ENCODE measurements at places on chromosomes 2 and 18. TPM values are rescaled to one million over a fixed set of nuclear protein-coding genes. Genes with fewer than 3 reads are reported as not detected.

GRCh38 chr2:33086400-33087015 is 139.8 kb downstream of the LTBP1 start:
- no peak for DNase-seq
- H3K36me3 ChIP-seq: no peaks in the 10 kb centered on the region
- no peaks in the 10 kb centered on the region for H3K4me1 ChIP-seq
- no peaks in the 10 kb centered on the region for H3K27me3 ChIP-seq
- H3K27ac ChIP-seq: no peak overlapping the region
- no peak overlapping the region for H3K4me3 ChIP-seq

DNA sequence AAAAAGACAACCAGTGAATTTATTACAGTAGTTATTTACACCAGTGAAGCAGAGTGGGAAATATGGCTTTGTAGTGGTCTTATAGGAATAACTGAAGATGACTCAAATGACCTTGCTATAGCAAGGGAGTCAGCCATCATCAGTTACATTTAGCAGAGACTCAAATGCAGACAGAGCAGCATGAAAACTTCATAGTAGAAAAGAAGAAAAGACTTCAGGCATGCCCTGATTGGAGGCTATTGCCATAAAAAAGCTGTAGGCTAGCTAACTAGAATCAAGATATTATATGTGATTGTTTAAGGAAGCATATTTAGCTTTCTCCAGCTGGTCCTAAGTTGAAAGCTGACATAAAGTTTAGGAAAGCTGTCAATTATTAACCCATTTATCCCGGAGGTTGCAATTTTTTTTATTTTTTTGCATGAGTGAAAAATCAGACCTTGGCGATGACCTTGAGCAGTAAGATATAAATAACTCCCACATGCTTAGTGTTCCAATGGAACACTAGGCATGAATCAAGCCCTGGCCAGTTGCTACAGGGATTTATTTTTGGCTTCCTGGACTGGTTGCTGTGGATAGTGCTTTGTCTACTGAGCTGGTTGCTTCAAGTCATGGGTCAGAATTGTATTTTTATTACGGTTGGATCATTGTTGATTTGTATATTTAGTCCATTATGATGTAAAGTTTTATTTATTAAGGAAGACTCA is 675.6 kb upstream of the VRK2 start:
- H3K27ac ChIP-seq: no peak overlapping the region
- no peaks in the 10 kb centered on the region for H3K36me3 ChIP-seq
- no peak overlapping the region for H3K4me3 ChIP-seq
- peaks cover 51% of the 10 kb centered on the region for H3K4me1 ChIP-seq

- H3K36me3 ChIP-seq: no peaks in the 10 kb centered on the region
- no peaks in the 10 kb centered on the region for H3K27me3 ChIP-seq
- DNase-seq: no peak
- no peak overlapping the region for H3K4me3 ChIP-seq
Observed at GRCh38 chr2:241620419-241620769, 16.6 kb downstream of the THAP4 start.

GRCh38 chr2:135168204-135168856 is 116.2 kb downstream of the RAB3GAP1 start:
- no peaks in the 10 kb centered on the region for H3K27me3 ChIP-seq
- H3K36me3 ChIP-seq: peaks cover 6% of the 10 kb centered on the region
- H3K4me1 ChIP-seq: no peaks in the 10 kb centered on the region
- H3K27ac ChIP-seq: no peak overlapping the region
- peak; percentile 26 for DNase-seq

- H3K27ac ChIP-seq: no peak overlapping the region
- no peaks in the 10 kb centered on the region for H3K4me1 ChIP-seq
- no peak overlapping the region for H3K4me3 ChIP-seq
- DNase-seq: no peak
- no peaks in the 10 kb centered on the region for H3K36me3 ChIP-seq
Observed at GRCh38 chr2:213019368-213019767, 132.0 kb downstream of the IKZF2 start.

DNA sequence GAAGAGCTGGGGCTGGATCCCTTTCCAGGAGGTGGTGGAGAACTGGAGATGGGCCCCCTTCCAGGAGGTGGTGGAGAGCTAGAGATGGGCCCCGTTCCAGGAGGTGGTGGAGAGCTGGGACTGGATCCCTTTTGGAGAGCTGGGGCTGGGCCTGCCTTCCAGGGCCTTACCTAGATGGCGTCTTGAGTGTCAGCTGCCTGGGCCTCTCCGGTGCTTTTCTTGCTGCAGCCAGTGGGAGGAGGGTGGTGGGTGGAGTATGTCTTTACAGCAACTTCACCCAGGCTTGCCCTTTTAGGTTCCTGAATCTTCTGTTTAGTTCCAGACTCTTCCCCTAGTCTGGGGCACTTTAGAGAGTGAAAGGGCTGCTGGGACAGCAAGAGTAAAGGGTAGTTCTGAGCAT is 19.1 kb upstream of the TXNDC2 start:
- H3K4me3 ChIP-seq: no peak overlapping the region
- peaks cover 31% of the 10 kb centered on the region for H3K4me1 ChIP-seq
- no peak overlapping the region for H3K27ac ChIP-seq
- no peaks in the 10 kb centered on the region for H3K36me3 ChIP-seq
- no peaks in the 10 kb centered on the region for H3K27me3 ChIP-seq

DNA sequence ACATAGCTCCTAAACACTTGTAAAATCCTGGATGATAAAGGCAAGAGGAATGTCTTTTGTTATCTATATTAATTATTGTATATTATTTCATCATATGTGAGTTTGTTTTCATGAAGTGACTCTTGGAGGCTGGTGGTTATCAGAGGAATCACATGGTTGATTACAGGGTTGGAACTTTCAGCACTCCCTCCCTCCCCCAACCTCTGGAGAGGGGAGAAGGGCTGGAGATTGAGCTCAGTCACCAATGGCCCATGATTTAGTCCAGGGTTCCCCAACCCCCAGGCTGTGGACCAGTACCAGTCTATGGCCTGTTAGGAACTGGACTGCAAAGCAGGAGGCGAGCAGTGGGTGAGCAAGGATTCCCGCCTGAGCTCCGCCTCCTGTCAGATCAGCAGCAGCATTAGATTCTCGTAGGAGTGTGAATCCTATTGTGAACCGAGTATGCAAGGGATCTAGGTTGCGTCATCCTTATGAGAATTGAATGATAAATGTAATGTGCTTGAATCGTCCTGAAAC is 37.7 kb downstream of the FBXO48 start:
- no peak overlapping the region for H3K27ac ChIP-seq
- H3K4me1 ChIP-seq: no peaks in the 10 kb centered on the region
- H3K4me3 ChIP-seq: no peak overlapping the region

DNA sequence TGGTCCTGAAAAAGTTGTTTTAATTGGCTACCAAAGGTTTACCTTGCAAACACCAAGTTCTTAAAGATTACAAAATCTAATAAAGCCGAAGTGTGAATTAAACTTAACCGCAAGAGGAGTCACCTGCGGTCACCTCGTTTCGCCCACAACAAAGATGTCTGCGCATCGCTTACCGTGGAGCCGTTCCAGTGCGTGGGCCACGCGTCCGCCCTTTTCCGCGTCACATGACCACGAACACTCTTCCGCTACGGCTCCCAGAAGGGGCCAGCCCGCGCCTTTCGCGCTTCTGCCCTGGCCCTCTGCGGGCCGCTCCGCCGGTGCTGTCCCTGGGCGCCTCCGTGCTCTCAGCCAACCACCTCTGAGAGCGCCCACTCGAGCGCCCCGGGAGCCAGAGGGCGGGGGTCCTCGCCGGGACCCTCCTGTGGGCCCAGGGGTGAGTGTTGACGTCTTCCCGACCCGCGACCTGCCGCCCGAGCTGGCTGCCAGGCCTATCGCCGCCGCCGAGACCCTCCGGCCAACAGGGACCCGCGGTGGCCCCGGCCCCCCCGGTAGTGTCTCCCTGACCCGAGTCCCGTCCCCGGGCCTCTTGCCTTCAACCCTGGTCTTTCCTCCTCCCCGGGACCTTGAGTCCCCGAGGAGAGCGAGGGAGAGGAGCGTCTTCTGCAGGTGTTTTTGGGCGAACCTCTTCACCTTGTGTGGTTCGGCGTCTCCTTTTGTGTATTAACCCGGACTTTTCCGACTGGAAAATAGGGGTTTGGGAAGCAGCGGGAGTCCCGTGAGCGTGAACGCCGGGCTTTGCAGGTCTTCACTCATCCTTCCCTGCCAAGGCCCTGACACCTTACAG is at the start of gene MFF:
Gene MFF (plus strand): TSS at position 257 of the 844 bp plus-strand sequence. CDS start 5,415 bp downstream, outside the sequence.
- peak; percentile 87 for DNase-seq
- no peaks in the 10 kb centered on the region for H3K36me3 ChIP-seq

DNA sequence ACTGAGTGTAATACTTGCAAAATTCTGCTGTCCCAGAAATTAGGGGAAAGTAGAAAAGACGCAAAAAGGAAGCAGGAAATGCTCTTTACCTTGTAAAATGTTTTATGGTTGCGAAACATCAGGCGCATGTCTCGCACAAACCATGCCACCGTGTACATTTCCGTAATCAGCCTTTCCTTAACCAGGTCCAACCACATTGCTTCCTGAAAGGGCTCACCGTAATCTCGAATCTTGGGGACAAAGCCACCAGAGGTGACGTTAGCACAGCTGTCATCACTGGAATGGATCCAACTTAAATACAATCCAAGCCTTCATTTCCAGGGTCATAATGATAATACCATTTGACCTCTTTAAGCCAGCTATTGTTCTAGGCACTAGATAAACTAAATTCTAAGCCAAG is 49.3 kb downstream of the SP110 start:
- no peaks in the 10 kb centered on the region for H3K27me3 ChIP-seq
- H3K4me3 ChIP-seq: no peak overlapping the region
- no peaks in the 10 kb centered on the region for H3K36me3 ChIP-seq
- DNase-seq: no peak

GRCh38 chr2:38598991-38599295 is 3.8 kb downstream of the HNRNPLL start:
- no peaks in the 10 kb centered on the region for H3K27me3 ChIP-seq
- 0 out of 2 replicates have a peak, but pooled peaks cover 5% of the 10 kb centered on the region for H3K4me1 ChIP-seq
- H3K27ac ChIP-seq: no peak overlapping the region
- no peaks in the 10 kb centered on the region for H3K36me3 ChIP-seq

DNA sequence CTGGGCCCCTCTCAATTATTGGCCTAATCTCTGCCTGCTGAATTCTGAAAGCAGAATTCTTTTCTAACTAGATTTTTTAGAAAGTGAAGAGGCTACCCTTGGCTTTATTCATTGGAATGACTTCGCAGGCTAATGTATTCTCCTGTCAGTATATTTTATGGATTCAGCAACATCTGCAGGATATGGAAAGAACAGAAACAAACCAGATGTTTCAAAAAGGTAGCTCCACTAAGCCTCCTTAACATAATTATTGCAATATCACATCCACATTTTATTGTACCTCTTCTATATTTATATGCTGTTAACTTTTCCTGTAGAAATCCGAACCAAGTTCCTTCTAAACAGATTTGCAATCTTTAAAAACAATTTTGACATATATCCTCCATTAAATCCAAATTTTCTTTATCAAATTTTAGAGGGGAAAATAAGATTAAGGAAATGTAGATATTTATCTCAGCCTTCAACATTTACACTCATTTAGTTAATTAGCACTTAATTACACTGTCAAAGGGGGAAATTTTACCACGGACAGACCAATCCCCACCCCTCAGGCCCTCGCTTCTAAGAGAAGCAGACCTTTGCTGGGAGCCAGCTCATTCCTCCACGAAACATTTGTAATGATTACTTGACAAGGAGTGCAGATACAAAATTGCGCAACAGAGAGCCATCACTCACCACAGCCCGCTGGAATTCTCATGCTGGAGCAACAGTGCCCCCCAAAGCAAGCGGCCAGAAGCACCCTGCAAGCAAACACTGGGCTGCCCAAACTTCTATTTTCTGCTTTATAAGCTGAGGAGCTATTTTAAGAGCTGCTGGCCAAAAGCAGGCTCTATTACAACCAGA is 253.4 kb downstream of the ETAA1 start:
- H3K27me3 ChIP-seq: no peaks in the 10 kb centered on the region
- no peaks in the 10 kb centered on the region for H3K4me1 ChIP-seq

DNA sequence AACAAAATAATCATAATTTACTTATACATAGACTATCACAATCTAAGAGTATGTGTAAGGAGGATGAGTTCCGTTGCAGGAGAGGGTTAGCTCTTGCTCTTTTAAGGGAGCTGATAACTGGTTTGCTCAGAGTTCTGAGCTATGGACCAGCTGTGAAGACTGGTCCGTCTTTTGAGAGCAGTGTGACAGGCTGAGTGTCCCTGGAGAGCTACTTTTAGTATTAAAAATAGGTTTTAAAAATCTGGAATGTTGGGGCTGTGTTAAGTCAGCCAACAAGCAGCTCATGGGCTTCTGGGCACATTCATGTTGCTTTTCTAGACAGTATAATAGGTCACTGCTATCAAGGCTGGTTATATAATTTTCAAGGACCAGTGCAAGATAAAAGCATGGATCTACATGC is 41.5 kb upstream of the TMEM131 start:
- H3K27ac ChIP-seq: no peak overlapping the region
- H3K36me3 ChIP-seq: no peaks in the 10 kb centered on the region
- no peak overlapping the region for H3K4me3 ChIP-seq
- DNase-seq: no peak
- H3K27me3 ChIP-seq: no peaks in the 10 kb centered on the region
- peaks cover 9% of the 10 kb centered on the region for H3K4me1 ChIP-seq

GRCh38 chr18:21242141-21242779 is at the start of gene GREB1L:
TSS of gene GREB1L (plus strand) at chr18:21242232. CDS start at chr18:21383519, 141,287 bp downstream.
- H3K27me3 ChIP-seq: no peaks in the 10 kb centered on the region
- H3K4me1 ChIP-seq: peaks cover 25% of the 10 kb centered on the region
- H3K36me3 ChIP-seq: no peaks in the 10 kb centered on the region
- peak; percentile 91 for DNase-seq
- H3K4me3 ChIP-seq: peak within 1 kb of the TSS; percentile 99
- peak within 1 kb of the TSS; percentile 91 for H3K27ac ChIP-seq

DNA sequence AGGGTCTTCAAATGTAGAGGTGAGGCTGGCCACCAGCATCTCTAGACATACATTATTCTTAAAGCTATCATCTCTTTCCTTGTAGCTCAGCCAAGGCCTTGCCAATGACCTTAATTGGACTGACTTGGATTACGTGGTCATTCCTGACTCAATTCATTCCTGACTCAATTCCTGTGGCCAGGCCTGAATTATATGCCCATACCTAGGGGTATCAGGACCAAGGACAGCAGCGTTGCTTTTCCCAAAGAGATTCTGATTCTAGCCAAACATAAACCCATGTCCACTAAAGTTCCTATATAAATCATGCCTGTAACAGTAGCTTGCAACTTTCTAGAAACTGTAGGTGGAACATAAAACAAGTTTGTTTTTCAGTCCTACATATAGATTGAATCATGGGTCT is 231.7 kb downstream of the ARL6IP6 start:
- DNase-seq: peak; percentile 26
- no peaks in the 10 kb centered on the region for H3K36me3 ChIP-seq
- H3K27me3 ChIP-seq: no peaks in the 10 kb centered on the region
- H3K4me1 ChIP-seq: no peaks in the 10 kb centered on the region

GRCh38 chr2:179946810-179947615 is 60.1 kb downstream of the CWC22 start:
- H3K4me1 ChIP-seq: no peaks in the 10 kb centered on the region
- H3K27ac ChIP-seq: no peak overlapping the region
- no peak overlapping the region for H3K4me3 ChIP-seq
- no peaks in the 10 kb centered on the region for H3K27me3 ChIP-seq
- no peak for DNase-seq

HOXD8 gene
- not detected for total RNA-seq

TANC1 gene
- total RNA-seq: 21.1 TPM

MAB21L4 gene
- total RNA-seq: 69.9 TPM

SH3RF3 gene
- total RNA-seq: 1.1 TPM

ASIC4 gene
- 0.19 TPM for total RNA-seq

PDCD1 gene
- not detected for total RNA-seq

TUBA3E gene
- total RNA-seq: 0.57 TPM

HDAC4 gene
- 15.5 TPM for total RNA-seq

WNT10A gene
- 1.2 TPM for total RNA-seq
